Activated T-helper 2 cell treated with anti-CD3 and anti-CD28 coated beads, Interferon-gamma antibody, Interleukin-2, Interleukin-4, amounts not matched to agents 10 μg/mL and 5 μg/mL and 100 μg/mL, durations not matched to agents 14 hours and 24 hours and 36 hours (primary cell): ENCODE measurements at places on chromosomes 4 and X. TPM values are rescaled to one million over a fixed set of nuclear protein-coding genes. Genes with fewer than 3 reads are reported as not detected.

- DNase-seq: no peak
Observed at GRCh38 chrX:105307762-105308161, 87.3 kb upstream of the TEX13A start.

GRCh38 chr4:179757641-179758040 is 2315.4 kb upstream of the AGA start:
- DNase-seq: no peak

- DNase-seq: no peak
Observed at GRCh38 chr4:76634220-76634619, 199.2 kb downstream of the SHROOM3 start.

Gene MAGEB2
- not detected in 2 replicates for total RNA-seq

DNA sequence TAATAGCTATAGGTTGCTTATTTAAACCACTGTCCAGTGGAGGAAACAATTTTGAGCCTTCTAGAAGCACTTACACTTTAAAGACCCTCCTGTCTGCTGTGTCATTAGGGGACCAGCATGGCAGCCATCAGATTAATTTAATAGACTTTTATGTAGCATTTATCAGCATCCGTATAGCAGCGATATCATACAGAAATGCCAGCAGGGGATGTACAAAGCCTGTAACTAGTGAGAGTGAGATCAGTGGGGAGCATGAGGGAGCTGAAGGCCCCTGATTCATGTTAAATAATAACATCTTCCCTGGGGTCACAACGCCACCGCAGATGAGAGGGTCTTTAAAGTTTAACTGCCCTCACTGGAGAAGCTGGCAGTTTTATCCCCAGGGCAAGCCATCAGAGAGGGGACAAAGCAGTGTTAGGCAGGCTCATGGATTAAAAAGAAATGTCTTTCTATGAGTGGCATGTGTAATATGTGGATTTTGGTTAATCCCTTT is 144.7 kb downstream of the PDGFRA start:
- no peak for DNase-seq

GRCh38 chr4:53782458-53782845 is 191.2 kb upstream of the LNX1 start:
- DNase-seq: no peak

DNA sequence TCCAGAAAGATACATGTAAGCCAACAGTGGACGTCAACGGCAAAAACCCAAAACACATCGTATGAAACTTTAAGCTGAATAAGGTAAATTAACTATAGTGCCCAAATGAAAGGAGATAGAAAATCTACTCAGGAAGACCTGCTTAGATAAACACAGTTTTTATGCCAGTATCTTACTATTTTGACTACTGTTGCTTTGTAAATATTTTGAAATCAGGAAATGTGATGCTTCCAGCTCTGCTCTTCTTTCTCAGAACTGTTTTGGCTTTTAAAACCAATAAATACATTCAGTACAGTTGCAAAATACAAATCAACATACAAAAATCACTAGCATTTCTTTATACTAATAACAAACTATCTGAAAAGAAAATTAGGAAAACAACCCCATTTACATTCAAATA is 83.8 kb downstream of the SMARCA5 start:
- no peak for DNase-seq

GRCh38 chrX:56284269-56284668 is 52.1 kb downstream of the KLF8 start:
- no peak for DNase-seq

Gene CT45A5
- total RNA-seq: not detected in 2 replicates
